ENCODE measurements at places on chromosomes 16 and 17. TPM values are rescaled to one million over a fixed set of nuclear protein-coding genes. Genes with fewer than 3 reads are reported as not detected.

DNA sequence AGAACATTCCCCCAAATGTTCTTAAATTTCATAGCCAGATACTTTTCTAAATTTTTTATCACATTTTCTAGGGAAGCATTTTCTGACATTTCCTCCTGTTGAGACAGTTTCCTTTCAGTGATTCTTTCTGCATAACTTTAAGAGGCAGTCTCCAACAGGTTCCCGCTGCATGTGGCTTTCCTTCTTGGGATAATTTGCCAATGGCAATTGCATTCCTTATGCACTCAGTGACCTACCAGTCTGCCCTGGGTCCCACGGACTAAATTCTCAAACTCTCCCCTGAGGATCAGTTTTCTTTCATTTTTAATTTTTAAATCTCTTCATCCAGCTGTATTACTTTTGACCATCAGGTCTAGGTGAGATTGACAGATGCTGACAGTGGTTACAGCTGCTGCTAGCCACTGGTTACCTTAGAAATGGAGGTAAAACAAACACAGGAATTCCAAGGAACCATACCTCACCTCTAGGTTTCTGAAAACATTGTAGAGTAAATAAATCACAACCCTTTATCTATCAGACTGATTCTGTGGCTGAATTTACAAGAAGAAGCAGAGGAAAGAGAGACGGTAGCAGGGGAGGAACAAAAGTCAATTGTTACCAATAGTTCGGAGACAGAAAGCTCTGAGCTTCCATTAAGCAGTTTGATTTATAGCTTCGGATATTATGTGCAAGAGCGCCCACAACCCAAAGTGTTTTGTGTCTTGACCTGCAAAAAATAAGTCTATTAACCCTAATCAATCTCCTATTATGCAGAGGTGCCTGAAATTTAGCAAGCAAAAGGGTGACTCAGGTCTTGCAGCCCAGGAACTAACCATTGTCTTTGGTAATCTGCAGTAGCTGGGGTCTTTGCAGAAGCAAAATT lies 216.0 kb downstream of the PMP22 start:
- DNase-seq, result no peak

Gene HS3ST6
- not detected for total RNA-seq

DNA sequence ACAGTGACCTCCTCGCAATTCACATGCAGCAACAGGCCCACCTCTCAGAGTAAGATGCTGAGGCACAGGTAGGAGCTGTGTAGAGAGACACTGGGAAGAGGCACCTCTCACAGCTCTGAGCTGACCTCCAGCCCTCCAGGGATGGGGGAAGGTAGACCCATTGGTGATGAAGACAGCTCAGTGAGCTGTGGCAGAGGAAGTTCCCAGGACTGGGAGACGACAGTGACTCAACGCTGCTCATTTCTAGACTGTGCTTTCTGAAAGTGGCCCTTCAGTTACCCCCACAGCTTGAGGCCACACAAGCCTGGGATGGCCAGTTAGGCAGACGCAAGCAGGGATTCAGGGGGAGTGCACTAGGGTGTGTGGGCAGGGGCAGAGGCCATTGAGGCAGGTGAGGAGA lies 2073.2 kb downstream of the TP53TG3F start:
- no peak for DNase-seq

- no peak for DNase-seq
Measured at GRCh38 chr17:62867303-62867702, 59.2 kb upstream of the MARCHF10 start.

Gene CCL23
- total RNA-seq, result not detected

Data from right cardiac atrium (tissue), 5 donors.